ENCODE measurements at places on chromosomes 2 and 18. TPM values are rescaled to one million over a fixed set of nuclear protein-coding genes. Genes with fewer than 3 reads are reported as not detected.

SPATA3 gene
- total RNA-seq: 1.1 TPM

GCG gene
- not detected for total RNA-seq

TUBA3E gene
- not detected for total RNA-seq

TMEFF2 gene
- not detected for total RNA-seq

RTP5 gene
- total RNA-seq: not detected

All from activated CD4-positive, alpha-beta T cell treated with anti-CD3 and anti-CD28 coated beads for 36 hours (primary cell).